Adrenal gland (tissue), 19 donors: ENCODE measurements at places on chromosomes 12 and 14. TPM values are rescaled to one million over a fixed set of nuclear protein-coding genes. Genes with fewer than 3 reads are reported as not detected.

DNA sequence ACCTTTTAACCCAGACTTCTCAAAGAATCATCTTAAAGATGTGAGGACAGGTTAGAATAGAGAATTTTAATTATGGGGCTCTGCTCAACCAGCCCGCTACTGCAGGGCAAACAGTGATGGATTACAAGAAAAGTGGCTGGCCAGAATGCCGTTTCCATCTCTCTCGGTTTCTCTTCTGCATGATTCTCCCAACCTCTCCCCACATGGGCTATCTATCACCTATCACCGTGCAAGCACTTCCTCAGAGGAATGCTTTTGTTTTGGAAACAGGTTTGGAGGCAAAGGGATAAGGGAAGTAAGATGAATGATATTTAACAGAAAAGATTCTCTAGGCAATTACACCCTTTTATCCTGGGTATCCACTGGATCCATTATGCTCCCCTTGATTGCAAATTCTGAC lies 37.4 kb upstream of the PHC1 start:
- no peaks in the 10 kb centered on the region for H3K36me3 ChIP-seq
- no peak for DNase-seq
- H3K27ac ChIP-seq: no peak overlapping the region
- no peak overlapping the region for H3K4me3 ChIP-seq
- no peaks in the 10 kb centered on the region for H3K27me3 ChIP-seq
- no peaks in the 10 kb centered on the region for H3K4me1 ChIP-seq

DNA sequence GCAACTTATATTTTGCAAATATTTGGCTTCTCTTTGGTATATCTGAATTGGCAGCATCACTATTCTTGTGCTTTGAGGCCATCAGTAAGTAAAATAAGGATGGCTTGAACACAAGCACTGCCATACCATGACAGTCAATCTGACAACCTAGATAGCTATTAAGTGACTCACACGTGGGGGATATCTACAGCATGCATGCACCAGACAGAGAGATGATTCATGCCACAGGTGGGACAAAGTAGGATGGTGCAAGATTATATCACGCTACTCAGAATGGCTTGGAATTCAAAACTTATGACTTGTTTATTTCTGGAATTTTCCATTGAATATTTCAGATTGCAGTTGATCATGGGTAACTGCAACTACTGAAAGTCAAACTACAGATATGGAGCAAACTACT lies 675.6 kb upstream of the MDGA2 start:
- no peaks in the 10 kb centered on the region for H3K4me1 ChIP-seq
- H3K4me3 ChIP-seq: no peak overlapping the region
- no peak for DNase-seq
- no peak overlapping the region for H3K27ac ChIP-seq
- H3K36me3 ChIP-seq: no peaks in the 10 kb centered on the region

GRCh38 chr14:102601378-102601925 lies 9.0 kb downstream of the RCOR1 start:
- DNase-seq: no peak
- no peak overlapping the region for H3K27ac ChIP-seq
- no peaks in the 10 kb centered on the region for H3K27me3 ChIP-seq

Gene CLEC4E
- total RNA-seq: 1.8 TPM

Gene GUCY2C
- not detected for total RNA-seq

Gene SLC6A12
- 0.95 TPM for total RNA-seq
